ENCODE measurements at places on chromosomes 1 and 21.

- no peak for DNase-seq
Measured at GRCh38 chr1:57464756-57465155, 40.9 kb upstream of the DAB1 start.

GRCh38 chr1:203177470-203178039 lies 1.9 kb upstream of the MYBPH start:
- no peak for DNase-seq

DNA sequence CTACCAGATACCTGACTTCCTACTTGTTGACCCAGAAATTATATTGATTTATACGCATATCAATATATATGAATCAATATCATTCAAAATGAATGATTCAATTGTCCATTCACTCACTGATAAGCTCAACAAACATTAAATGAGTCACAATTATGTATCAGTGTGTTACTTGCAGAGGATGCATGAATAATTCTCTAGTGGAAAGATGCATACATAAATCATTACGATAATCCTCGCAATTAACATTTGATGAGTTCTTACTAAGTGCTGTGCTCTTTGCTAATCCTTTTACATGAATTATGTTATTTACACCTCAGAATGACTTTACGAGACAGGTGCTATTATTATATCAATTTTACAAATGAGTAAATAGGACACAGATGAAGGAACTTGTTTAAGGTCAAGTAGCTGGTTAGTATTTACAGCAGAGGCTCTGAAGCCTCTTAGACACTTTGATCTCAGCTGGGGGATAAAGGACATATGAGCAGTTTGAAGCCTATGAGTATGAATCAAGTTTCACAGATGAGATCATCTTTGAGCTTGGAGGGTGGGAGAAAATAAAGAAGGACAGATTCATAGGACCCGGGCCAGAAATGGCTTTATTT lies 112.8 kb upstream of the ADAMTS5 start:
- no peak for DNase-seq

GRCh38 chr1:23214640-23215039 lies 2.7 kb downstream of the HTR1D start:
- DNase-seq: no peak

DNA sequence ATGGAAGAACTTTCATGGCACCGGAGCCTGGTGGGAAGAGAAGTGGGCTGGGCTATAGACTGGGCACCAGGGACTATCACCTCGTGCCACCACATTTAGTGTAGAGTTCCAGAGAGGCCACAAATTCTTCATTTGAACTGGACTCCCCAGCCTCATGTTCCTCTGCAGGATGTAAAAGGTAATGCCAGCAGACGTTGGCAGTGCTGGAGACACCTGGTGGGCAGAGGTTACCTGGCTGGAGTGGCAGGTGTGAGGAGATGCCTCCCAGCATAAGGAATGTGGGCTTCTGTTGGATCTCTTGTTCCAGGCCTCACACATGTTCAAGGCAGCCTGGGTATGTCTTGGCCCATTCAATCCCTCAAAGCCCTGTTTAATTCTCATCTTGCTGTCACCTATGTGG lies 35.2 kb downstream of the TEX35 start:
- DNase-seq: no peak

GRCh38 chr1:236209185-236209584 lies 66.8 kb downstream of the GPR137B start:
- DNase-seq: no peak

DNA sequence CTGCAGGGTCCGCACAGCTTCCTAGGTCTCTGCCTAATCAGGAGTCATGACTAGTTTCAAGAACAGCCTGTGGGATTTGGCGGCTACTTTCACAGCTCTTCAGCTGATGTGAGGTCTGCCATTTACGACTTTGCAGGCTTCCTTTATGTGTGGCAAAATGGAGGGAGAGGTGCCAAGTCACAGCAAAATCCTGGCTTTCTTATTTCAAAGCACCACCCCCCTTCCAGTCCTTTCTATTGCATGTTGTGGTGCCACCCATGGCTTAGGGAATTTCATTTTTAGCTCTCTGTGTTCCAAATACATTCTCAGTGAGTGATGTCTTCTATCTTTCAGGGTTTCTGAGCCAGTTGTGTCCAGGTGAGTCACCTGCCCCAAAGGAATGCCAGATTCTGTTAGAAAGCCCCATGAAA lies 75.1 kb upstream of the WLS start:
- DNase-seq: no peak

GRCh38 chr1:224733027-224733911 lies 117.2 kb downstream of the CNIH3 start:
- no peak for DNase-seq

- DNase-seq: no peak
Measured at GRCh38 chr1:9891207-9891606, 18.9 kb downstream of the CTNNBIP1 start.

GRCh38 chr1:233883671-233884070 lies 20.8 kb upstream of the SLC35F3 start:
- no peak for DNase-seq

- no peak for DNase-seq
Measured at GRCh38 chr1:161887730-161888287, 121.7 kb downstream of the ATF6 start.

DNA sequence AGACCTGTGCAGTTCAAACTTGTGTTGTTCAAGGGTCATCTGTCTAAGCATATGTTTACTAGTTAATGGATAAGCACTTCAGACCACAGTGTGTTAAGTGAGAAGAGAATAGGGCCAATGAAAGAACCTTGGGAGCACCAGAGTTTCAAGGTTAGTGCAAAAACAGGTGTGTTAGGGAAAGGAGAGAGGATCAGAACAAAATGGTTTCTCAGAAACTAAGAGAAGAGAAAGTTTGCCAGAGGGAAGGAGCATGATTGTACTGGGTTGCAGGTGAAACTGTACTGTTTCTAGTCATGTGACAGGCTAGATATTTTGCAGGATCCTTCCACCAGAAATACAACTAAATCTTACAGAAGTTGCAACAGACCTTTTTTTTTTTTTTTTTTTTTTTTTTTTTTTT lies 23.3 kb downstream of the RPRD2 start:
- DNase-seq: no peak

DNA sequence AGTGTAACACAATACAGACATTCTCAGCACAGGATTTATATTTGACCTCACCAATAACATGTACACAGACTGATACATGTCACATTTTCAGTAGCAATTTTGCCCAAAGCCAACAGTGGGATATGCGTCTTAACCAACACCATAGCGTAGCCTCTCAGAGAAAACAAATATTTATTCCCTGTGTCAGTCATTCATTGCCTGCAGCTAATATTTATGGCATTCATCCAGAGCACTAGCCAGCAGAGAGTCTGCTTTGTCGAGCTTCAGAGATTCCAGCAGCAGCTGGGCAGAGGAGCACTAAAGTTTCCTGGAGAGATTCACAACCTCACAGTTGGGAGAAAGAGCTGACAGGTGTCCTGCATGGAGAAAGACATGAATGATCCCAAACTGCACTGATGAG lies 400.7 kb upstream of the DAB1 start:
- DNase-seq: no peak

- DNase-seq: no peak
Measured at GRCh38 chr1:113276507-113276906, 113.8 kb upstream of the MAGI3 start.

DNA sequence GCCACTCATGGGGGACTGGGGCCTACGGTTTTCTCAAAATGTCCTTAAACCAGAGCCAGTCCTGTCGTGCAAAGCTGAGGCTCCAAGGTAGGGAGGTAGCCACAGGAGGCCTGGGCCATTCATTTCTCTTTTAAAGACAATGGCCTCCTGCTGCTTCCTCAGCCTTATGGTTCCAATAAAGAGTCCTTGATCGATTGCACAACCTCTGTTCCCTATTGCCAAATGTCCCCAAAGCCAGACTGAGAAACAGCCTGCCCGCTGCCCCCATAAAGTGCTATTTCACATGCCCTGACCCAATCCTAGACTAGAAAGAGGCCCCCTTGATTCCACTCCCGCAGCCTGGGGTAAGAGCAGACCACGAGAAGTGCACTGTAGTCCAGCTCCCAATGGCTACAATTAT lies 166.7 kb downstream of the CLIC6 start:
- no peak for DNase-seq

DNA sequence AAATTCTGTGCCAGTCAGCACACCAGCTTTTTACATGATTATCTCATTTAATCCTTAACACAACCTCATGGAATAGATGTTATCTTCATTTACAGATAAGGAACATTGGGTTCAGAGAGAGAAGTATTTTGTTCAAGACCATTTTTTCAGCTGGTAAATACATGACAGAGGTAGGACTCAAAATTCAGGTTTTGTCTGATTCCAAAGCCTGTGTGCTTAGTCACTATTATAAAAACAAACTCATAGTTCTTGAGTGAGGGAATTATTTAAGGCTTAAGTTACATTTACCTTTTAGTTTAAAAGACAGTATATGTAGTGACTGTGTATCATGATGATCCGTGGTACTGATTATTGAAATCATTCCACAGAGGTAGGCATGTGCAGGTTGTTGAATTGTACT lies 125.2 kb downstream of the MAGI3 start:
- DNase-seq: no peak

GRCh38 chr1:85229574-85230097 lies 28.8 kb upstream of the SYDE2 start:
- DNase-seq: no peak

- no peak for DNase-seq
Measured at GRCh38 chr1:221517961-221518360, 223.9 kb downstream of the DUSP10 start.

DNA sequence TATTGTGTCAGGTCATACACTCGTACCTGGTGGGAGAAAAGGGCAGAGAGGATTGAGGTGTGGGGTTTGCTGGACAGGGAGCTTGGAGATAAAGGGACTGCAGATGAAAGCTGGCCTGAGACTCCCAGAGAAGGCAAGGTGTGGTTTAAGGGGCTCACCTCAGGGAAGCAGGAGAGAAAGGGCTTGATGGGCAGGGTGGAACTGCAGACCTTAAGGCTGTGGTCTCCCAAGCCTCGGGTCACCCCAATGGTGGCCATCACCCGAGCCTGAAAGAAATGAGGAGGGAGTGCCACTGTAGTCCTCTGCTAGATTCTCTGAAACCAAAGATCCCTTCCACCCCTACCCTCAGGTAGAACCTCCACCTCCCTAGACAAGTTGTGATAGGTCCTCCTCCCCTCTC lies 3.7 kb upstream of the RHOC start:
- no peak for DNase-seq

DNA sequence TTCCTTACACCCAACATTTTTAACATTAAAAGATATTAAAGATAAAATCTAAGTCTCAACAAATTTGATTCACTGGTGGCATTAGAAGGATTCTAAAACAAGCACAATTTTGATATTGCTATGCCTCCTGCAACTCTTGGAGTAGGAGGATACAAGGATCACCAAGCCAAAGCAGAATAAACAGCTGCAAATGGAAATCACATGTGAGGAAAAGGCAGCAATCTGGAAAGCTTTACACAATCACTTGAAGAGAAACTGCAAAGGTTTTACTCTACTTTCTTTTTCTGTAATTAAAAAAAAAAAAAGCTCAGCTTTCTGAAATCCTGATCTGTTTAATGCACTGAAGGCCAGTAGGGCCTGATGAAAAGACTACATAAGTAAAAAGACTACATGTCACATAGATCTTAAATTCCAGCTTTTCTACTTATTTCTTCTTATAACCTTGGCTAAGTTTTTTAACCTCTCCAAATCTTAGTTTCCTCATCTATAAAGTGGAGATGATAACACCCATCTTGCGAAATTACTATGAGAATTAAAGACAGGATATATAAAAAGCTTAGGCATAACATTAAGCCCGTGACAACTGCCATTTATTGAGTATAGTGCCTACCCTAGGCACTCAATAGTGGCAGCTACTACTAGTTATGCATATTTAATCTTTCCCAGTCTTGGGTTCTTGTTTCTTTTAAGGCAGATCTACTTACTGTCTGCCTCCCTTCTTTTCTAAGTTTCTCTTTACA lies 73.5 kb downstream of the EPS15 start:
- no peak for DNase-seq

- no peak for DNase-seq
Measured at GRCh38 chr1:65495137-65495536, 74.7 kb downstream of the LEPR start.

DNA sequence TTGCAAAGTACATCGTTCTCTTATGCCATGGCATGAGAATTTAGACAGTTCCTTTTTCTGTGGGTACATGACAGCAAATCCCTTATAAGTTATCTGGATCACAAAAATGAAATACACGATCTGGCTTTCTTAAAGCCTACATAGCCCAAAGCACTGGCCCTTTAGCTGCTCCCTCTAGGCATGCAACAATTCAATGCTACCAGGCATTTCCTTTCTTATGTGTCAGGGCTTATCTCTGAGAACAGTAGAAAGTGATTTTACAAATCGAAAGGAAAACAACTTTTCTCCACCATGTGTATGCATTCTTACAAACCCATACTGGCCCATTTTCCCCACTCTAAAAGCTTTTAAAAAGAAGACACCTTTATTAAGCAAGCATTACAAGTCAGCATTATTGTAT lies 139.7 kb downstream of the GRIK1 start:
- no peak for DNase-seq

GRCh38 chr1:214546886-214547641 lies 4.3 kb downstream of the PTPN14 start:
- no peak for DNase-seq

DNA sequence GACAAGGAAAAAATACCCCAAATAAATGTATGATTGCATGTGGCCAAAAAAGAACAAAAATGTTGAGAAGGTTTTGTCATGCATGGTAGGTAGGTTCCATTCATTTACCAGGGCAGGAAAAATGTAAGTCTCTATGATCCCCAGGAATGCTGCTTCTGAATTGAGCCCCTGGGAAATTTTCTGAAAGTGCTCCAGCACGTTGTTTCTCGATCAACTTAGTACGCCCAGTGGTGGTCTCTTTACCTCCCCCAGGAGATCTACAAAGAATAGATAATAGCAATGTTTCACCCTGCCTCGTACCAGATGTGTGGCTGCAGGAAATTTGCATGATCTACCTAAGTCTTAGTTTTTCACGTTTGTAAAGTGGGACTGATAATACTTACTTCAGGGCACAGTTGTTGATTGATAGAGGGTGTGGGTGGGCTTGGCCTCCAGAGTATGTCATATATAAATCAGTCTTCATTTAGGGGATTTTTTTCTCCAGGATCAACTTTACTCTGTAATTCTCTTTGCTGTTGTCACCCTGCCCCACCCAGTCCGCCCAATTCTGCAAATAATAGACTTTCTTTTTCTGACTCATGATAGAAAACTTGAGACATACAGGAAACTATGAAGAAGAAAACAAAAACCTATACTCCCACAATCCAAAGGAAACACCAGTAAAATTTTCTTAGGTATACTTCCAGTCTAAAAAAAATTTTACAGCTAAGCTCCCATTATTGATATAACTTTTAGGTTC lies 462.0 kb upstream of the RUNX1 start:
- DNase-seq: no peak

DNA sequence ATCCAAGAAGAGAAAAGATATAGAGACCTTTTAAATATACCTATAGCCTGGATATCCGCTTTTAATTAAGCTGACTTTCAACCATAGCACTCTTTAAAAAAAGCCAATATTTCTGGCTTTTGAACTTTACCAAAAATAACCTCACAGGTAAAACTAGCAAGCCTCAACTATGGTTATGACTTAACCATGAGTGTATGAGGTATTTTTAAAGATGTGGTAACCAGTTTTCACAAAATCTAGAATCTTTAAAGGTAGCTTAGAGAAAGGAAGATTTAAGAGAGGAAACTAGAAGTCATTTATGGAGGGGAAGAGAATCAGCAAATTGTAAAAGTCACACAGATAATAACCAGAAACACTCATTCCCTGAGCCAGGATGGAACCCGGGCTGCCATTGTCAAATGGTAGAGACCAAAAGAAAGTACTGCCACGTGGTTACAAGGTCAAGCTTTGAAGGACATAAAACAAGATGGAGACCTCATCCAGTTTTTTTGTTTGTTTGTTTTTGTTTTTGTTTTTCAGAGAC lies 288.4 kb upstream of the RGS18 start:
- no peak for DNase-seq

Data from stimulated activated CD8-positive, alpha-beta memory T cell treated with anti-CD3 and anti-CD28 coated beads, Interleukin-15, amount 100 ng/mL, for 1 hour (primary cell).